ENCODE measurements at places on chromosomes 1 and 21. TPM values are rescaled to one million over a fixed set of nuclear protein-coding genes. Genes with fewer than 3 reads are reported as not detected.

The MPZ gene
- 2.9 TPM for polyA plus RNA-seq

GRCh38 chr1:181251001-181251712 lies 162.7 kb downstream of the IER5 start:
- no peak for DNase-seq

- DNase-seq = no peak
Observed at GRCh38 chr1:233244183-233244582, 51.3 kb downstream of the PCNX2 start.

- no peak for DNase-seq
Observed at GRCh38 chr1:22133247-22133930, 9.5 kb downstream of the WNT4 start.

DNA sequence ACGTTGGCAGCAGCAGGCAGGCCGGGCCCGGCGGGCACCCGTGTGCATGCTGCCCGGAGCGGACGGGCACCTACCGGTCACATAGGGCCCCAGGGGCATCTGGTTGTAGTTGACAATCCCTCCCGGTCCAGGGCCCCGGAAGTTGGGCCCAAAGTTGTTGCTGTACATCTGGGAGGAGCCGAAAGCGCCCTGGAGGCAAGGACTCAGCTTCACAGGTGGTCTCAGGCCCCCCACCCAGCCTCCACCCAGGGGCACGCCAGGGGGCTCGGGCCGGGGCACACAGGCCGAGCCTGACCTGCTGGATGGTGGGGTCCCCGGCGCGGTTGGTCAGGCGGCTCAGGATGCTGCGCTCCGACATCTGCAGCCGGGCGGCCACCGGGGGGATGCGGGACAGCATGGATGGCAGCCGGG lies 60.6 kb downstream of the KCNAB2 start:
- DNase-seq = no peak

DNA sequence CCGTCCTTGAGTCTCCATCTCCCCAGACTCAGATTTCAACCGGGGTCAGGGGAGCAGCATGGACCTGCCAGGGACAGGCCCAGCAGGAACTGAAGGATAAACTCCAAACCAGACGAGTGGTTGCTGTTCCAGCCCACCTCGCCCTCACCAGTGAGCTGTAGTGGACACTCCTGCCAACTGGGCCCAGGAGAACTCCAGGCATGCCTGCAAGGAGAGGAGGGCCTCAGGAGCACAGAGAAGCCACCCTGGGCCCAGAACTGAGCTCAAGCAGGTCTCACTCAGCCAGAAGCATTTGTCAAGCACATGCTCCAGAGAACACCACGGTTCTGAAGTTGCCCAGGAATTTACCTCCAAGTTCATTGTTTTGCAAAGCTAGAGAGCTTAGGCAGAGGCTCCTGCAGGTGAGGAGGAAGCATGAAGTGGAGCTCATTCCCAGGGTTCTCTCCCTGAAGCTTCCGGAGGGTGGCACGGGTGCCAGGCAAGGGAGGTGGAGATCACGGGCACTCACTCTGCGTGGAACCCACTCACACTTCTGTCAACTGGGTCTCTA lies 61.0 kb downstream of the MATN1 start:
- no peak for DNase-seq

The RAB7B gene
- polyA plus RNA-seq = 0.15 TPM

- DNase-seq = no peak
Observed at GRCh38 chr1:3355894-3356826, 98.3 kb upstream of the ARHGEF16 start.

The CD55 gene
- polyA plus RNA-seq = 10.4 TPM

DNA sequence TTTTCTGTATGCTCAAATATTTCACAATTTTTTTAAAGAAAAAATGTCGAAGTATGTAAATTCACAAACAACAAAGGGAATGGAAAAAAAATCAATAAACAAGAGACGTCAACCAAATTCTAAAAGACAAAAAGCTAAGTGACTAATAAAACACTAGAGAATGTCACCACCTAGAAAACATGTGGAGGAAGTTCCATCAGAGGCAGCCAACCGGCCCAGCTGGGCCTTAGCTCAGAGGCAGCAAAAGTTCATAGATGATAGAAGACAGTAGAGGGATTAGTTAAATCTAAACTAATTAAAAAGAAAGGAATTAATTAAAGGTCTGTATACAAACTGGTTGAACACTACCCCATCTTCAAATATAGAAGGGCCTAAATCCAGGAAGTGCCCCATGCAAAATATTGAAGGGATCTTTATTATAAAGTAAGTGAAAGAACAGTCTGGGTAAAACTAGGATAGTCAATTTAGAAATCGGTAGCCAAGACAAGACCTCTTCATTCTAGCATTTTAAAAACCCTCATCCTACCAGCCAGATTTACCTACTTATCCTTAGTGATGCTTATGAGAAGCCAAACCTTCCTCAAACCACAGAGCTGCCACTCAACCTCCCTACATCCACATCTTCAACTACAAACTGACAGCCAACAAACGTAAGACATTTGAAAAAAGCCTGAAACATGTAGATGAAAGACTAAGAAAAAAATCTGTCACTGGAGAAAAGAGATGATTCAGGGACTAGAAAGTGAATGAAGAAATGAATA lies 23.7 kb downstream of the MRPL39 start:
- DNase-seq = no peak

The ATG4C gene
- polyA plus RNA-seq = 2.8 TPM

GRCh38 chr1:76705560-76705959 lies 161.7 kb upstream of the ST6GALNAC5 start:
- no peak for DNase-seq

The AMY1A gene
- not detected for polyA plus RNA-seq

The NBPF6 gene
- polyA plus RNA-seq = not detected

DNA sequence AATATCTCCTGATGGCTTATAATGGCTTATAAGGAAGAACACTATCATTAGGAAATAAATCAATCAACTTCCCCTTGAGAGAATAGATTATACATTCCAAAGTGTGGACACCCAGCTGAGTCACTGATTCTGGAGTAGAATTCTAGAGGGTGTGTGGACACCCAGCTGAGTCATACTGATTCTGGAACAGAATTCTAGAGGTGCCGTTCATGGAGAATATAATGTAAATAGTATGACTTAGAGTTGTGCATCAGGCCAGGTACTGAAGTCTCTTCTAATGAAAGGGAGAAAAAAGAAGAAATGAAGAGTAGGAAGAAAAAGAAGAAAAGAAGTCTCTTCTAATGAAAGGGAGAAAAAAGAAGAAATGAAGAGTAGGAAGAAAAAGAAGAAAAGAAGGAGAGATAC lies 2.4 kb upstream of the USP33 start:
- no peak for DNase-seq

DNA sequence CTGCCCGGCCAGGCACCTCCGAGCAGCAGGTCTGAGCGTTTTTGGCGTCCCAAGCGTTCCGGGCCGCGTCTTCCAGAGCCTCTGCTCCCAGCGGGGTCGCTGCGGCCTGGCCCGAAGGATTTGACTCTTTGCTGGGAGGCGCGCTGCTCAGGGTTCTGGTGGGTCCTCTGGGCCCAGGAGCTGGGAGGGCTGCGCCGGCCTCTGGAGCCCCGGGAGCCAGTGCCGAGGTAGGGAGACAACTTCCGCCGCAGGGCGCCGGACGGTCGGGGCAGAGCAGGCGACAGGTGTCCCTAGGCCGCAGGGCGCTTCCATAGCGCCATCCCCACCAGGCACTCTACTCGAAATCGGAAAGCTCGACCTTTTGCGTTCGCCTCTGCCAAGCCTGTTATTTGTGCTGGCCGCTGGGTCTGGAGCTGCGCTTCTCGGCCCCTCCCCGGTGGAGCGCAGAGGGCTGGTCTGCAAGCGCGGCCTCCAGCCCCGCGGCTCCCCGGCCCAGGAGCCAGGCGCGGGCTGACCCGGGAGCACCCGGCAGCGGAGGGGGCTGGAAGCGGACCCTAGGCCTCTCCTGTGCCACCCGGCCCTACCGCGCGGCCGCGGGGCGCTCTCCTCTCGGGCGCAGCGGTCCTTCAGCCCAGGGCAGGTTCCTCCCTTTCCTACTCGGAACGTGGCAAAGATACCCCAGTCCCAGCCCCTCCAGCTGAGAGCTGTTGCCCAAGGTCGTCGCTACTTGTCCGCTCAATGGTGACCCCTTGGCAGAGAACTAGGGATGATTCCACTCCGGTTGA lies 2.2 kb downstream of the SIM2 start:
- peak; percentile 51 for DNase-seq

GRCh38 chr1:155499953-155500639 lies 62.5 kb downstream of the ASH1L start:
- peak; percentile 56 for DNase-seq

DNA sequence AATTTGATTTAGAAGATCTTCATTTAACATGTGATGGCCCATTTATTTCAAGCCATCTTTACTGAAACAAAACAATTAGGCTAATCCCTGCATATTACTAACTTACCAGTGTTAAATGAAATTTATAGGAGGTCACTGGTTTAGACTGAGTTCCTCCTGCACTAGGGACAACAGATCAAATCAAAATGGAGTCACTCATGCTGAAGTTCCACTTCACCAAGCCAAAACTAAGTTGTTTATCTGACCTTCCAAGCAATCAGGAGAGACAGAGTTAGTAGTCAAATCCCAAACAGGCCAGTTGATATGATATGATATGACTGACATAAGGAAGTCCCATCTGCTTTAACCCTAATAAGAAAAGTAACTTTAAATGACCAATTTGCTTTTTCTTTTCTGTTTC lies 4.8 kb downstream of the LYST start:
- DNase-seq = no peak

- DNase-seq = no peak
Observed at GRCh38 chr21:32212116-32212515, 66.7 kb downstream of the MIS18A start.

- no peak for DNase-seq
Observed at GRCh38 chr1:99659755-99660210, 13.9 kb downstream of the PALMD start.

GRCh38 chr21:42576639-42577038 lies 63.0 kb downstream of the SLC37A1 start:
- no peak for DNase-seq

GRCh38 chr21:15560383-15561056 lies 169.3 kb upstream of the USP25 start:
- no peak for DNase-seq

DNA sequence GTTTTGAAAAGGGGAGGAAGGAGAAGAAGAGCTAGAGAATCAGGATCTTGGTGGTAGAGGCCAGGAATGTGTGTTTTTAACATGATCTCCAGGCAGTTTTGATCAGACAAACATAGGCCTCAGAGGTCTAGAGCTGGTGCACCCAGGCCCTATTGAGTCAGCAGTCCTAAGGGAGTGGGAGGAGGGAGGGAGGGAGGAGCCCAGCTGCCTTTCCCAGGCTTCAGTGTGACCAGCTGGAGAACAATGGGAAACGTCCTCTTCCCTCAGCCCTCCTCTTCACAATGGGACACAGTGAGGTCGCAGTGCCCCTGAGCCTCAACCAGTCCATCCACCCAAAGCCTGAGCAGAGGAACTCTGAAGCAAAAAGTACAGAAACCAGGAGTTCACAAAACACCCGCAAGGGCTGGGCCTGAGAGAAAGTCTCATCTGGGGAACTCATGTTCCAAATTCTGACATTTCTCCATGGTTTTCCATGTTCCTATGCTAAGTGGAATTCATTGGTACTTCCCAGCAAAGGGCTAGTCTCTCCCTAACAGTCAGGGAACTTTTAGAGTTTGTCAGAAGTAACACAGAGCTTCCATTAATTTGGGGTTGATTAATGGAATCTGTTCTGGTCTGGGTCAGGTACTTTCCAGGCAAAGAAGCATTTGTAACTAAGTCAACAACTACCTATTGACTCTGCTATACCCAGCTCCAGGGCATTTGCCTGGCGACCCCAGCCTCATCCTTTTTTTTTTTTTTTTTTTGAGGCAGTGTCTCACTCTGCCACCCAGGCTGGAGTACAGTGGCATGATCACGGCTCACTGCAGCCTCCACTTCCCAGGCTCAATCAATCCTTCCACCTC lies 37.5 kb downstream of the ELAPOR1 start:
- DNase-seq = no peak

All from SK-N-SH (cell line).